ENCODE measurements at places on chromosomes 4 and X.

DNA sequence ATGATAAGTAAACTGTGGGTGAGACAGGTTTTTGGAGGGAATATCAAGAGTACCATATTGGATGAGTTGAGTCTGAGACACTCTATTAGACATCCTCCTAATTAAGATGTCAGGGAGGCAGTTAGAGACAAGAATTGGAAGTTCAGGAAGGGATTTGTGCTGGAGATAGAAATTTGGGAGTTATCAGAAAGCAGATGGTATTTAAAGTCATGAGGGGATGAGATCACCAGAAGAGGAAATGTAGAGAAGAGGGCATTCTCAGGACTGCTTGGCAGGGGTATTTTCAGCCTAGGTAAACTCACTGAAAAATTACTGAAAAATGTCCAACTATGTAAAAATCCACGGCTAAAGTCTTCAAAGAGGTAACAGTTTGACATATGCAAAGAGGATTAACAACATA lies 161.6 kb upstream of the PGRMC2 start:
- DNase-seq, result no peak

- no peak for DNase-seq
These were observed 2.0 kb upstream of the TEC start for GRCh38 chr4:48271626-48272025.

- DNase-seq, result no peak
These were observed 2.0 kb downstream of the GJB1 start for GRCh38 chrX:71225009-71225408.

DNA sequence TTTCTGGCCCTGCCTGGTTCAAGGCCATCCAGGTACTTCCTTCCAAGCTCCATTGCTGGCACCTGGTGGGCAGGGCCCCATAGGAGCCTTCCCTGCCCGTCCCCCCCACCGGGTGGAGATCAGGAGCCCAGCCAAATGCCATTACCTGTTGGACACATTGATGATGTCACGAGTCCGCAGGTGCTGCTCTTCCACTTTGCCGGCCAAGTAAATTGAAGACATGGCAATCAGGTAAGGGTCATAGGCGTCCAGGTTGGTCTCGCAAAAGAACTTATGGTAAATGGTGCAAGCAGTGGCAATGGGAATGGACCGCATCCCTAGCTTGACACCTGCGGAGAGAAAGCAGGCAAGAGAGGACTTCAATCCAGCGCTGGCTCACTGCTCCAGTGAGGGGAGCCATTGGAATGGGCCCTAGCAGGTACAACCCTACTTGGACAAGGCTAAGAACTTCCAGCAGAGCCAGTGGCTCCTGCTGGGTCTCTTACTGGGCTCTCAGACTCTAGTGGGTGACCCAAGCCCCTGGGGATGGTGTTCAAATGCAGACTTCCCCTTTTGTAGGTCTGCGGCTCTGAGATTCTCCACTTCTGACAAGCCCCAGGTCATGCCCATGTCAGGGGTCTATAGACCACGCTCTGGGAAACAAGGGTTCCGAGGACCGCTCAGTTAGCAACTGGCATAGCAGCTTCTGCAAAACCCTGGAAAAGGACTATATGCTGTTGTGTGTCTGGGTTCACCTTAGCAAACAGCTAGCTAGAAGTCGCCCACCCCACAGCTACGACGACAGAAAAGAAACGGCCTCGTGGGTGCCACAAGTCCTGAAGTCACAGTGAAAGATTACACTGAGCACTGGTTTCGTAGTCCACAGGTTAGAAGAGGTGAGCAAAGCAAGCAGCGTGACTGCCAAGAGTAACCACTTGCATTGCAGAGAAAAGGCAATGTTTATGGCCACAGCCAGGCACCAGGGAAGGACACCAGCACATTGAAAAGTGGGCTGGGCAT lies 2.8 kb downstream of the CCNQ start:
- no peak for DNase-seq

- DNase-seq, result no peak
These were observed 7.0 kb downstream of the TNIP3 start for GRCh38 chr4:121156822-121157769.

GRCh38 chr4:24226023-24226422 lies 336.2 kb upstream of the PPARGC1A start:
- no peak for DNase-seq

GRCh38 chrX:41594634-41595033 lies 94.1 kb upstream of the GPR34 start:
- no peak for DNase-seq

DNA sequence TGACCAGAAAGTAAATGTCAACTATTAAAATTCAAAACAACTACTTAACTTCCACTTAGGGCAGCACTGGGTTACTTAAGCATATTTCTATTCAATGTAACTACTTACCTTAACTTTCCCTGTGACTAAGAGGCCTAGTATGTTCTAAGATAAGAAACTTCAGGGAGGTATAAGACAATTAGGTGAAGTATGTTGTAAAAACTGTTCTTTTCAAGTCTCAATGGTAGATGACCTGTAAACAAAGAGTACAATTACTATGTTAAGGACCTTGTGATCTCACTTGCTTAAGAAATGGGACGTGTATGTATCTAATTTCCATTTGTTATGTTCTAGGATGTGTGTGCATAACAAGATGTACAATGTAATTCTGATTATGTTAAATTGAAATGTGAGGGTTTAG lies 960.5 kb downstream of the CCSER1 start:
- no peak for DNase-seq

All from H54 (cell line).